ENCODE measurements at places on chromosomes 3 and 15. TPM values are rescaled to one million over a fixed set of nuclear protein-coding genes. Genes with fewer than 3 reads are reported as not detected.

FGF12 gene
- 1.7 TPM for total RNA-seq

ALPK3 gene
- total RNA-seq: 31.9 TPM

CCDC9B gene
- 32.7 TPM for total RNA-seq

ZNF501 gene
- 4.7 TPM for total RNA-seq

ACTC1 gene
- not detected for total RNA-seq

FGD5 gene
- 107 TPM for total RNA-seq

CHDH gene
- 1.1 TPM for total RNA-seq

AKAP13 gene
- total RNA-seq: 110 TPM

CELF6 gene
- not detected for total RNA-seq

DALRD3 gene
- 31.0 TPM for total RNA-seq

PLA2G4D gene
- total RNA-seq: not detected

TMC3 gene
- not detected for total RNA-seq

GHSR gene
- total RNA-seq: not detected

GMPPB gene
- 42.0 TPM for total RNA-seq

KBTBD13 gene
- not detected for total RNA-seq

FBXO45 gene
- 29.4 TPM for total RNA-seq

ZNF662 gene
- 2.4 TPM for total RNA-seq

SLC15A2 gene
- 0.36 TPM for total RNA-seq

CD96 gene
- not detected for total RNA-seq

HAPLN3 gene
- total RNA-seq: 9.3 TPM

Measured in thoracic aorta endothelial cell (primary cell).